GF-D8 (cell line): ENCODE measurements at places on chromosomes 13 and 19.

GRCh38 chr13:26957182-26957581 is 196.6 kb upstream of the GPR12 start:
- DNase-seq = peak; percentile 83

GRCh38 chr13:46795321-46795720 is 1.6 kb downstream of the ESD start:
- no peak for DNase-seq

DNA sequence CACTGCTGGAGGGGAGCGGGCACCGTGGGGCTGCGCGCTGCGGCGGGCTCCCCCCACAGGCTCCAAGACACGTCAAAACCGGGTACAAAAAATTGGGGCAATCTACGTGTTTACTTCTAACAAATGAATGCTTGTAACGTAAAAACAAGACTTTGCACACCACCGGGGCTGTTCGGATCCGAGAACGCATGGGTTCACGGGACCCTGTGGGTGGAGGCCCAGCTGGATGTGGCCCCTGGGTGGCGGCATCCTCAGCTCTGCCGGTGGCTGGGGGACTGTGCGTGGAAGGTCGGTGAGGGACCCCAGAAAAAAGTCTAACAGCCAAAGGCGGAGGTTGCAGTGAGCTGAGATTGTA is 10.3 kb upstream of the SLC7A10 start:
- no peak for DNase-seq

DNA sequence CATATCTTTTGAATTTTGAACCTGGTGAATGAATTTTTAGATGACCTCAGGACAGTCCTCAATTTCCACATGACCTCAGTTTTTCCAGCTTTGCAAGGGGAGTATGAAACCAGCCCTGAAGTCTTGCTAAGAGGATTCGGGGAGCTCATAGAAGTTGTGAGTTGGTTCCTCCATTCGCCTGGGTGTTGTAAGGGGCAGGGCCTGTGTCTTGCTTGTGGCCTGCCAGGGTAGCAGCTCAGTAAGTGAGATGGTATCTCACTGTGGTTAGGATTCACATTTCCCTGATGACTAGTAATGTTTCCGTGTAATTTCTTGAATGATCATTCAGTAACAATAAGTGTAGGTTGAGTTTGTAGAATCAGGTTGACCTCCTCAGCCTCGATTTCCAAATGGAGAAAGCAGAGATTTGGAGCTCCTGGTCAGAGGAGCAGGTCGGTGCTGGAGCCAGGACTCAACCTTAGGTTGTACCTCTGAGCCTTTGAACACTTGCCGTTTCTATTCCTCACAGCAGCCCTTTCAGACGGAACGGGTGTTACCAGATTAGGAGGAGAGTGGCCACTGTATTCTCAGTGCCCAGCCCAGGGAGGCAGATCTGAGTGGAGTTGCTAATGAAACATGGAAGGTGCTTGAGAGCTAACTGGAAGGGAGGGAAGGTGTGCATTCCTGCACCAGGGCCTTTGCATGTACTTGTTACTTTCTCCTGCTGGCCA is 14.6 kb downstream of the NACC1 start:
- DNase-seq = peak; percentile 88

GRCh38 chr13:26095846-26096610 is 44.2 kb upstream of the SHISA2 start:
- no peak for DNase-seq

GRCh38 chr19:6161271-6161850 is 25.9 kb downstream of the ACSBG2 start:
- DNase-seq = peak; percentile 90

DNA sequence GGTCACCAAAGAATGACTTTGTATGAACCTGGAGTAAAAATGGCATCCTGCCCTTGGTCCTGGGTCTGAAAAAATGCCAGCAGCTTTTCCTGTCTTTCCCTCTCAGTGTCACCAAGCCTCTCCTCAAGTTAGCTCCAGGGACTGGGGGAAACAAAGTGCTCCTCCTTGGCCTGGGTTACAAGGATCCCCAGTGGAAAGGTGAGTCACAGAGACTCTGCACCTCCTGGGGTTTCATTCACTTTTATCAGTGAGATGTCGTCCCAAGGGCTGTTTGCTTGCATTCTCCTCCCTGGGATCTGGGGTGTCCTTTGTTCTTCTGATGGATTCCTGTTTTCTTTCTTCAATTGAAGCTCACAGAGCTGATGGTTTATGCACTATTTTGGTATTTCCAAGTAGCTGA is 93.2 kb upstream of the CSNK1A1L start:
- no peak for DNase-seq

GRCh38 chr19:8123683-8124082 is 25.7 kb downstream of the FBN3 start:
- no peak for DNase-seq

DNA sequence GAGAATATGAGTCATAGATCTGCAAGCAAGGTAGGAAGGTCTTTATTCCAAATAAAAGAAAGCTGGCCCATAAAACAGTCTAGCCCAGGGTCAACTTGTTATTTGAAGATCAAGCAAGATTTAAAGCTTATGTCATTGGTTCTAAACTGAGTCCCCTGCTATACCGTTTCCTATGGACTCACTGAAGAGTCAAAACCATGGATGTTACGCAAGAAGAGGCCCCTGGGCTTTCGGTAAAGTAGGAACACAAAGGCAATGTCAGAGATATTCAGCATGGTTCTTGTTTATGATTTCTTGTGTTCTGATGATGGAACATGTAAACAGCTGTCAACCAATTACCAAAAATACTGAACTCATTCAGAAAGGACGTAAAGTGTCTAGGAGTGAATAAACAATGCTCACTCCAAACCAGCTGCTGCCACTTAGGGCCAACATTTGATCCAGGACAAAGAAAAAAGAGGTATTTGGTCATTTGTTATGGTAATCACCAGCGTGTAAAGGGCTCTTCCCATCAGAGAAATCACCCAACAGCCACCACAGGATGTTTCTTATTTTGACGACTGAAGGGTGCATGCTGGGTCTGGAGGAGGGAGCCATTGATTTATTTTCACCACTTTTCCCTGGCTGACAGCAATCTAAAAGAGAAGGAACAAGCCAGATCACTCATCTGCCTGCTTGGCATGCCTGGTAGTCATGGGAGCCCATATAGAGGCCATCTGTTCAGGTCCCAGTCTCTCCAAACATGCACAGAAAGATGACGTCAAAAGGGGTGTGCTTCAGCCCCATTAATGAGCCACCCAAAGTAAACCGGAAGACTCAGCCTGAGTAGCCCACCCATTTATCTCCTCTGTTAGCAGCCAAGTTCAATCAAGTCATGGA is 68.3 kb downstream of the FGF14 start:
- DNase-seq = no peak

DNA sequence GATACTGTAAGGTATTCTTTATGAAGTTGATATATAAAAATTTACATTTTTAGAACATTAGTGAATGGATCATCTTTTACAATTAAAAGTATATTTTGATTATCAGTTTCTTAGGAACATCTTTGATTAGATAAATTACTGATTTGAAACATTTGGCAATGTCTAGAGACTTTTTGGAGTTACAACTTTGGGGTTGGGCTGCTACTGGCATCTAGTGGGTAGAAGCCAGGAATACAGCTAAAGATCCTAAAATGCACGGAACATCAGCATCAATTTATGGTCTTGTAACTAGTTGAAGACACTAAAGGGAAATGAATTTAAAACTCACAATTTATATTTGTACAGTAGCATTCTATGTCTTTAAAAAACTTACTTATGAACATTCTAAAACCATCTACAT is 19.9 kb downstream of the POMP start:
- DNase-seq = no peak

DNA sequence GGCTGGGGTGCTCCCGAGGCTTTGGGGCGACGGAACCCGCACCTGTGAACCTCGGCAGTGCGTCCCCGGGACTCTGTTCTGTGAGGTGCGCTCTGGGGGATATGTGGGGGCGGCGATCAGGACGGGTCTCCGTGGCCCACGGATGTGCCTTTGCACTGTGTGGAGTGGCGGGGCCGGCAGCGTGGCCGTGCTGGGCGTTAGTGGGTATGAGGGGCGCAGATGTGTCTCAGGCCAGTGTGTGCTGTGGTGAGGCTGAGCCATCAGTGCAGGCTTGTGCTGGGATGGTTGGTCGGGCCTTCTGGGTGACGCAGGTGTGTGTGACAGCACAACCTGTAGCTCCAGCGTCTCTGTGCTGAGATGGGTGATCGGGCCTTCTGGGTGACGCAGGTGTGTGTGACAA is 16.9 kb downstream of the ZNF331 start:
- DNase-seq = no peak

GRCh38 chr13:113139577-113139976 is 17.0 kb downstream of the F10 start:
- DNase-seq = no peak

DNA sequence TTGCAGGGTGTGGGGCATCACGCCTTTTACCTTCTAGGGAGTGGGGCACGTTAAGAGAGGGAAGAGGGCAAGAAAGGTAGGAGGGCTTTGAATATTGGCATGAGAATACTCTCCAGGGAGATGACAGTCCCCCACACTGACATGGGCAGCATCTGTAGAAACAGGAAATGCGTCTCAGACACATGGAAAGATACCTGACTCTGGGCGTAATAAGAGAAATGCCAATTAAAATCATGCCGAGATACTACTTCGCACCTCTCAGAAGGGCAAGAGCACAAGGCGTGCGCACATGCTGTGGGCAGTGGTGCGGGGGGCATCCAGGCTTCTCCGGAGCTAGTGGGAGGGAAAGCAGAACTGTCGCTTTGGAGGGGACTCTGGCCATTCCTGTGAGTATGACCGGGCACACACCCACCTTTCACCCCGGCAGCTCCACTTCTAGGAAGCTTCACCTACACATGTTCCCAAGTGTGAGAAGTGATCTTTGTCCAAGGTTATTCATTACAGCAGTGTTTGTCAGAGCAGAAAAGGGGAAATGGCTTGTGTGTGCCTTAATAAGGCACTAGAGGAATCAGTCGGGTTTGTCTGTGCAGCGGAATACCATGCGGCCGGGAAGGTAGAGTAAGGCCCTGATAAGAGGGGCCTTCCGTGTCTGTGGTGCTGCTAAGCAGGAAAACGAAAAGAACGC is 99.5 kb downstream of the SIPA1L3 start:
- no peak for DNase-seq

DNA sequence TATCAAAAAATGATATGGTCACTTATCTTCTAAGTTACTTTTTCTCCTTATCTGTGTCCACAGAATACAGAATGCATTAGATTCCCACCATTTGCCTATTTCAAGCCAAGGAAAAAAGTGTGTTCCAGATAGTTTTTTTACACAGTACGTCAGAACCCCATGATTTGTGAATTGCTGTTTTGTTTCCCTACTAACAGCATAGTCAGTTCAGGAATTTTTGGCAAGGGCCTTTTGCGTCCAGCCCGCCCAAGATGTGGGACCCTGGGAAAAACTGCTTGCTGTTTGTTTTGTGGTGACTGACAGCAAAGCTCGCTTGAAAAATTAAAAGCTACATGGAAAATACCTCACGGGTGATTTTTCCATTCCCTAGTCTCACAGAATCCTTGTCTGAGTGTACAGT is 20.4 kb upstream of the FAM216B start:
- no peak for DNase-seq
